Activated CD8-positive, alpha-beta memory T cell treated with anti-CD3 and anti-CD28 coated beads, Interleukin-2, amount 50 U/mL, for 48 hours (primary cell): ENCODE measurements at places on chromosomes 6 and 20.
A peak's percentile ranks its signal among the peaks of the same experiment; 100 is the strongest.

DNA sequence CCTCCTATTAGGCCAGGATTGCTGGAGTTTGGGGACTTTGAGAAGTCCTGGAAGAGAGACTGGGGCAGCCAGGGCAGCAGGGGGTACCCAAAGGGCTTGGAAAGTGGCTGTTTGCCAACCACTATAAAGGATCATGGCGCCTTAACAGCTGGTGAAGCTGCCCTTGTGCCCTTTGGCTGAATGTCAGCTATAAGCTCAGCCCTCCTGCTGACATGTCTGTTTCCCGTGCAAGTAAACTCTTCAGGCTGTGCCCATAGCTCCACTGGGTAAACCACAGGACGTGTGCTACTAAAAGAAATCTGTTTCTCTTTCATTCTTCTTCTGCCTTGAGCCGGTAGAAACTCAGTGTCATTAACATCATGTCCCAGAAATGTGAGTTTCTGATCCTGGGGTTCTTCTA, 97.3 kb downstream of the CAP2 start:
- DNase-seq, result no peak

DNA sequence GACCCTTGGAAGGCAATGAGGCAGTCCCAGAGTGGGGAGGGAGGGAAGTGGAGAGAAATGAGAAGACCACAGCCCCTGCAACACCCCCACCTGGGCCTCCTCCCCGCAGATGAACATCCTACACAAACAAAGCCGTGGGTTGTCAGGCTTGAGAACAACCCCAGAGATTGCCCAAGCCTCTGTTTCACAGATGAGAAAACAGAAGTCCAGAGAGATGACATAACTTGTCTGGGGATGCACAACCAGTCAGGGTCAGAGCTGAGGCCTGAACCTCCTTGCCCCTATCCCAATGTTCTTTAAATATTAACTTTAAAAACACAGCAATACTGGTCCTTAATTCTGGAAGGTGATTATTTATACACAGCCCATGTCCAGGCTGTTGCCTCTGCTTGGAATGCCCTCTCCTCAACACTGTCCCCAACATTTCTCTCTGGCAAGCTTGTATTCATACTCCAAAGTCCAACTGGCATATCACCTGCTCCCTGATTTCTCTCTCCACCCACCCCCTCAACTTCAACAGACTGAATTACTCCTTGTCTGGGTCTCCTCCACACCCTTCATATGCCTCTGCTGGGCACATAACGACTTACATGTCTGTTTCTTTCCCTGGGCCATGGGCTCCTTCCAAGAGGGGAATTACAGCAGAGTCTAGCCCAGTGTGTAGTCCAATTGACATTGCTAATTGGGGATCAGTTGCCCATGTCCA, 135.5 kb upstream of the LRFN2 start:
- no peak for DNase-seq

DNA sequence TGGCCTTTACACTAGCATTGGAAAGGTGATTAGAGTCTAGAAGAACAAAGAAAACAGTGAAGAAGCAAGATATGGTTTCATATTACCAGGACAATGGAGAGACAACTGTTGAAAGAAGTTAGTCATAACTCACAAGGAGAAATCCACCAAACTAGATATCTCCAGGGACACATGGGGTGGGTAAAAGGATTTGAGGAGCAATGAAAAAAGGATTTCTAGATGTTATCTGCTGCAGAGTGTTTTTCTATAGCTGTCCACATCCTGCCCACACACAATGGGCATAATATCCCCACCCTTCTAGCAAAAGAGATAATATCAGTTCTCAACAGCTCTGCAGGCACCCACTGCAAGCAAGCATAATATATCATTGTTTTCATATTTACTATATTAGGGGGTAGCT, 303.1 kb downstream of the HAO1 start:
- DNase-seq, result no peak

GRCh38 chr6:168292826-168293225, 26.8 kb downstream of the DACT2 start:
- DNase-seq, result no peak

GRCh38 chr6:37624121-37624520, 73.6 kb downstream of the MDGA1 start:
- DNase-seq, result no peak

DNA sequence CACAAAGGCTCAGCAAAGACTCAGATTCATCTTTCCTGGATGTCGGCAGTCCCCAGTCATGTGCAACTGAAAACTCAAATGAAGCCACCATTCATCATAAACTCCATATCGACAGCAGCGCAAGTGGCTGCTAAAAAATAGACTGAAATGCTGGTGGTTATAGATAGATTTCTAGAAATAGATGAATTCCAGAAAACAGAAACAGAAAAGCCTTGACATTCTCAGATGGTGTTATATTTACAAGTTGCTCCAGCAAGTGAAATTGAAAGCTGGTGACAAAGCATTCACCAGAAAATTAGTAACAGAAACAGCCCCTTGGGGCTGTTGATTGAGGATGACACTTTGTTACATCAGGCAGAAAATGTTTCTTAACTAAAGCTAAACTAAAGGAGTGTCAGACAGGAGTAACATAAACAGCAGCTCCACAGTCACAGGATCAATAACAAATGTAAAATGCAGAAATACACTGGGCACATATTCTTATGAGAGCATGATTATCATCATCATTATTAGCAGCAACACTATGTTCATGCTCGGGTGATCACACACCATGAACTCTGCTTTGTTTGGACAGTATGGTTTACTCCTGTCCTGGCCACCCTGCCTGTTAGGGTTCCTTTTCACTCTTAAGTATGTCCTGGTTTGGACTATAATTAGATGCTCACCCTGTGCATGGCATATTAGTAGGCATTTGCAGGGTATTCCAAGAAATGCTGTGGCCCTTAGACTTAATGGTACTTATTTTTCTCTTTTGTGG, 36.4 kb upstream of the SLC35F1 start:
- DNase-seq, result no peak

DNA sequence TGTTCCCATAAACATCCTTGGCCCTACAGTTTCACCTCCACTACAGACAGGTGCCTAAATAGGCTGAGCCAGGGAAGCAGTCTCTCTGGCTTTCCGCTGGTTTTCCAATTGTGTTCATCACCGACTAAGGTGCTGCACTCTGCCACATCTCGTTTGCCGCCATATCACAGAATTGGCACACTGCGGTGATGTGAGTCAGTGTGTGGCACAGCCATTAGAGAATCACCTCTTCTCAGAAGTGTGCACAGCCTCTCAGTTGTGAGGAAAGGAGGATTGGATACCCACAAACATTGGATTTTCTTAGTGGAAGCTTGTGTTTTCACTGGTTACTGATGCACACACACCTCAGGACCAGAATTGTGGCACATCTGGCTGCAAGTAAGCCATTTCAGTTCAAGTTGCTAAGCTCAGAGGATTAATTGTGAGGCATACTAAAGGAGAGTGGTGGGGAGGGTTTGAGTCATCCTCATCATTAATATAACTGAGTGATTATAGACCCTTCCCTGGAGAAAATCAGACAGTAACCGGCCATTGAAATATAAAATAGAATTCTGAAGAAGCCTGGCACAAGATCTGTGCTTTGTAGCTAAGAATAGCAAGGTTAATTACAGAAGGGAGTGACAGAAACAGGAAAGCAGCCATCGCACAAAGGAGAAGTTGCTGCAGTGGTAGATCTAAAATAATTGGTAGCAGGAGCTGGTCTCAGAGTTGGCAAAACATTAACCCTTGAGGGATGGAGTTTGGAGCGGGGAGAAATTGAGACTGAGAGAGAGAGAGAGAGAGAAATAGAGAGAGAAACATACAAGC, 506.9 kb downstream of the LMBRD1 start:
- DNase-seq, result no peak

DNA sequence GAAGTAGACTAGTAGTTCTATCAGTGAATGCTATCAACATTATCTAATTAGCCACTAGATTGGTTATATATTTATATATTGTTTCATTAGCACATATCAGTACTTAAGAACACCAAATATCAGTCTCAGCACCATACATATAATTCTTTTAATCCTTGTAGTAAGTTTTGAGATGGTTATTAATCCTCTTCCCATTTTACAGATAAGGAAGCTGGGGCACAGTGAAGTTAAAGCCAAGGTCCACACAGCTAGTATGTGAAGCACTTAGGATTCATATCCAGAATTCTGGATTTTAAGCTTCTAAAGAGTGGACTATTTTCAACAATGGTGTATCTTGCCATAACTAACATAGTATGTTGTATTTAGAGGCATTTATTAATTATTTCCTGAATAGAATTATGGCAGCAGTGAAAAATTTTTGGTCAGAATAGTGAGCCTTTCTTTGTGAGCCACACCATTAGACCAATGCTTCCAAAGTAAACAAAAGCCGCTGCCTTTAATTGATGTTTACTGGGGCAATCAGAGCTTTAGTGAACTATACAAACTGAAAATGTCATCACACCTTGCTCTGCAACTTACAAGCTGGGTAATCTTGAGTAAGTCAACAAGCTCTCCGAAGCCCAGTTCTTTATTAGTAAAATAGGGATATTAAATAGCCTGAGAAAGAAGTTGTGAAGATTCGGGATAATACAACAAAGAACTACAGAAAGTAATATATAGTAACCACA, 41.9 kb upstream of the HBS1L start:
- DNase-seq, result no peak

GRCh38 chr6:15530411-15530810, 132.4 kb downstream of the DTNBP1 start:
- no peak for DNase-seq

GRCh38 chr6:117481926-117482239, 591 bp upstream of the DCBLD1 start:
- DNase-seq, result no peak

GRCh38 chr6:1757131-1757530, 147.4 kb downstream of the FOXC1 start:
- DNase-seq, result no peak

- no peak for DNase-seq
These were observed 4.7 kb upstream of the CENPW start for GRCh38 chr6:126335210-126335609.

GRCh38 chr6:150876598-150876997, 11.1 kb downstream of the MTHFD1L start:
- peak; percentile 30 for DNase-seq

DNA sequence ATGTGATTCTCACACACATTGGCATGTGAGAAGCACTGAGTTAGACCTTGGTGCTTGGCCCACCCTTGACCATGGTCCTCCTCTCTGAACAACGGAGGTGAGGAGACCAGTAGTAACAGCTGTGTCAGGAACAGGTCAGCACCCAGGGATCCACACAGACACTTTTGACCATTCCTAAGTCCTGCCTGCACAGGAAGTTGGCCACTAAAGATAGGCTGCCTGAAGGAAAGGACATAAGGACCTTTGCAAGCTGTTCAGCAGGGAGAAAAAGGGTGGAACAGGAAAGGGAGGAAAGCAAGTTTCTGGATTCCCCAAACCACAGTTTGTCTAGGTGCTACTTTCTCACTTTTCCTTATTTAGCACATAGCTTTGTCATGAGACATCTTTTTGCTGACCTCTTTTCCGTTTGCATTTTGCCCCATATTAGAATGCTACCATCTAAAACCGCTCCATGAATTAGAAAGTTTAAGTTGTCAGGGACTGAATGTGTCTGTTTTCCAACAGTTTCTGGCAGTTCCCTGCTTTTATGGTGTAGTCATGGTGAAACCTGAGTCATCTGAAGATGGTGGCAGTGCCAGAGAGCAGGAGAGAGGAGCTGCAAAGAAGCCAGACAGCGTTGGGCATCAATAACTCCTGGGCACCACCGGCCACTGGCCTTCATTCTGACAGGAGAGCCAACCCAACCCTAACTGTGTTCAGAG, 1.1 kb upstream of the CD109 start:
- no peak for DNase-seq

DNA sequence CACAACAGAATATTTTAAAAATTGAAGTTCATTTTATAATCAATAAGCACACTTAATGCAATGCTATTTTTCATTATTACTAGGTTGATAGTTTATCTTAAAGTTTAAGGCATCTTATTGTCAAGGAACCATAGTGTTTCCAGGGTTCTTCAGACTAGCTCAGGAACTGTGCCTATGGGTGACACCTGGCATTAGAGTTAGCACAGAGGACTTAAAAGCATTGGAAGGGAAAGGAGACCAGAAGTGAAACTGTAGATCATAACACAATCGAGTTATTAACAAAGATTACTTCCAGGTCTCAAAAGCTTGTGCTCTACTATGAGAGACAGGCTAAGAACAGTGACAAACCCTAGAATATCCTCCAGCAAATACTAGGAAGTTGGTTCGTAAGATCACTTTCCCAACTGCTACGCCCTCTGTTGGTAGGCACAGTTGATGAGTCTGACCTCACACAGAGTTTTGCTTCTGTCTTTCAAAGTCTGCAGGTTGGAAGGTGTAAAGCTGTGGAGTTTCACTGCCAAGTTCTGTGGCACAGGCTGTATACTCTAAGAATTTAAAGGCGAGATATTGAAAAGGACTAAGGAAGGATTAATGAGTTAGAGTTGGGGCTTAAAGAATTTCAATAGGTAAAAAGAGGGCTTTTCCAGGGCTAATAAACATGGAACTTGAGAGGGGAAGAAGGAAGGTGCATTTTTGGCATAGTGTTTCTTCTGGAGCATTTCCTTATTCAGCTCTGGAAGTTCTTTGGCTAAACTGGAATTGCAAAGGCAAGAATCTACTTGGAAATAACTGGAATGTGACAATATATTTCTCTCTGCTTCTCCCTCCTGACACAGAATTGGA, 531.3 kb upstream of the JAG1 start:
- no peak for DNase-seq

GRCh38 chr20:56986931-56987720, 279.3 kb downstream of the BMP7 start:
- no peak for DNase-seq

GRCh38 chr6:122049341-122049740, 350.1 kb upstream of the HSF2 start:
- DNase-seq, result no peak
